ENCODE measurements at places on chromosomes 11 and 22. TPM values are rescaled to one million over a fixed set of nuclear protein-coding genes. Genes with fewer than 3 reads are reported as not detected.

Gene OSBP
- total RNA-seq = 19.1 TPM

Gene ADAMTS8
- 2.6 TPM for total RNA-seq

Gene FHIP1B
- 9.2 TPM for total RNA-seq

Gene PLEKHA7
- total RNA-seq = not detected

Gene PGA4
- total RNA-seq = not detected

DNA sequence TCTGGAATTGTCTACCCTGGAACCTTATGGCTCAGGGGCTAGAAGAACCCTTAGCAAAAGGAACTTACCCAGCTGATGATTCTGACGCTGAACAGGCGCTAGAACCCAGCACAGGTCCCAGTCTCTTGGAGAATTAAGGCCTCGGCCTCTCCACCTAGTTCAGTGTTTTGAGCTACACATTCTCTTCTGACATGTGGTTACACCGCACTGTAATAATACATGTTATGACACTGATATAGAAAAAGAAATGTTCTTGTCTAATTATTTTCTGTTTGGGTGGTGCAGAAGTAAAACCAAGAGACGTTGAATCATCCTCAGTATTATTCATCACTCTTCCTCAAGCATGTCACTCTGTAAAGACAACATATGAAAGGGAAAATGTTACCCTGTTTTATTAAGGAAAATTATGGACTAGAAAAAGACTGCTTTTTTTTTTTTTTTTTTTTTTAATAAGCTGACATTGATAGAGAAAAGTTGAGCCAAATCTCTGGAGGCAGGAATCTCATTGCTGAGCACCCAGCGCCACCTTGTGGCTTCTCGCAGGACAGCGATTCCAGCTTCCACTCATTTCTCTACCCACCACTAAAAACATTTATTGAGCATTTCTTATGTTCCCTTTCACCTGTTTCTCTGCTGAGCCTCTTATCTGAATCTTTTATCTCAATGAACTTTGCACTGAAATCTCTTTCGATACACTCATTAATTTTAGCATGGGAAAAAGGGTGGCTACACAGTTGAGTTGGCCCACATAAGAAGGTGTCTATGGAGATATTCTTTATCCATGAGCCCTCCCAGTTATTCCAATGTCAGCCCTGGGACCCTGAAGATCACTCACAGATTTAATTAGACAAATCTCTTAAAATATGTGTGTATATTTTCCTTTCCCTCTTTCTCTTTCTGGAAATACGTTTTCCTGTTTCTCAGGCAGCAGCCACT lies 12.6 kb upstream of the APLNR start:
- peak; percentile 28 for DNase-seq

GRCh38 chr11:100686476-100687053 lies 523 bp upstream of the ARHGAP42 start:
- no peak for DNase-seq

GRCh38 chr11:125356797-125357196 lies 139.3 kb downstream of the FEZ1 start:
- DNase-seq = no peak

DNA sequence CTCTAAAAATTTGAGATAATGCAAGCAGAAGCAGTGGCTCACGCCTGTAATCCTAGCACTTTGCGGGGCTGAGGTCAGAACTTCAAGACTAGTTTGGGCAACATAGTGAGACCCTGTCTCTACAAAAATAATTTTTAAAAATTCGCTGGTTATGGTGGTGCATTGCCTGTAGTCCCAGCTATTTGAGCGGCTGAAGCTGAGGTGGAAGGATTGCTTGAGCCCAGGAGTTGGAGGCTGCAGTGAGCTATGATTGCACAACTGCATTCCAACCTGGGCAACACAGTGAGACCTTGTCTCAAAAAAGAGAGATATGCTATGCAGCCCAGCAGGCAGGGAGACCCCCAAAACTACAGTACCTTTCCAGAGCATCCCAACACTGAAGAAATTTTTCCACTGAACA lies 2.3 kb downstream of the CTSC start:
- no peak for DNase-seq

- DNase-seq = no peak
These were observed 234.0 kb upstream of the ZC3H12C start for GRCh38 chr11:109859045-109859724.

GRCh38 chr22:19937616-19938473 lies 3.7 kb upstream of the COMT start:
- DNase-seq = no peak

DNA sequence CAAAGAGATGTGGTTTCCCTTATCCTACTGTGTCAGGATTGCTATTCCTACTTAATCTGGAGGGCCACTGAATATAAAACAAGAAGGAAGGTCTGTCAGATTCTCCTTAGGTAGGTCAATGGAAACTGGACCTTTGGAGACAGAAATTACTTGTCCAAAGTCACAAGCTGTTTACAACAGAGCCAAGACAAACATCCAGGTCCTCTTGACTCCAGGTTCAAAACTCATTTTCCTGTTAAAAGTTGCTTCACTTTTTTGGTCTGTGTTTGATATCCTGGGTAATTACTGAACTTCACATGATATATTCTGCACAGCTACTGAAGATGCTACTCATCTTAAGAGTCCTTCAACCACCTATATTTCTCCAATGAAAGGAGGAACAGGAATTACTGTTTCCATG lies 81.2 kb upstream of the ARHGAP32 start:
- DNase-seq = no peak

- DNase-seq = no peak
These were observed 281.2 kb downstream of the CADM1 start for GRCh38 chr11:115222863-115223530.

DNA sequence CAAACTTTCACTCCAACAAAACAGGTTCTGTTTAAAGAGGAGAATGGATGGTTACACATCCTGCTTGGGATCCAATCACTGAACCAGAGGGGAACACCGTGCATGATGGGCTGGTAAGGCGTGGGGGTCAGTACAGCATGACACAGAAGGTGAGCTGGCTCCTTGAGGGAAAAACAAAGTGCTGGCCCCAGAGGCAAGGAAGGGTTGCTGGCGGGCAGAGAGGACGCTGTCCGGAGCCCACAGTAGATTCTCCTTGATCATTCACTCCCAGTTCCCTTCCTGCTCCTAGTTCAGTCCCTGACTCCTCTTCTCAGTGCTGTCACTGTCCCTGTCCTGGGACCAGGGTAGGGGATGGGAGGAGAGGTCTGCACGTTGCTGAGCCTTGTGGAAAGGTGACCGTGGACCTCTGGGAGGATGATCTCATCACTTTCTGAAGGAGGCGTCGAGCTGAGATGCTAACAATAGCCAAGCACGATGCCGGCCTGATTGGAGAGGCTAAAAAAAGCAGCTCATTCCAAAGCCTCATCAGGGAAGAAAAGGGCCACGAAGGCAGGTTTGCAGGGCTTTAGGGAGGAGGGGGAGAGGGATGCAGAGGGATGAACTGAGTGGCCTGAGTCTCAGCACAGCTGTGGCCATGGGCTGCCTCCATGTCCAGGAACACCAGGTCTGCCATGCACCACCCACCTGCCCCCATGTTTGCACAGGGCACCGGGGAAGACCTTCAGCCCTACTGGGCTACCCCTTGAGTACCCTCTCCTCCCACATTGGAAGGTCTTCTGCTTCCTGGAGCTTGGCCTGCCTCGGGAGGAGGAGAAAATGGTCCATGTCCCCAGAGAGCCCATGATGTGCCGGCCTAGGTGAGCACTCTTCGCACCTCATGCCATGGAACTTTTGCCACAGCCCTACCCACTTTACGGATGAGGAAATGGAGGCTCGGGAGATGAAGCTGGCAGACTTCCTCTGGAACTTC lies 72.7 kb upstream of the RTL6 start:
- no peak for DNase-seq

- DNase-seq = peak; percentile 91
These were observed 62.6 kb upstream of the PHF21B start for GRCh38 chr22:45072322-45072903.

DNA sequence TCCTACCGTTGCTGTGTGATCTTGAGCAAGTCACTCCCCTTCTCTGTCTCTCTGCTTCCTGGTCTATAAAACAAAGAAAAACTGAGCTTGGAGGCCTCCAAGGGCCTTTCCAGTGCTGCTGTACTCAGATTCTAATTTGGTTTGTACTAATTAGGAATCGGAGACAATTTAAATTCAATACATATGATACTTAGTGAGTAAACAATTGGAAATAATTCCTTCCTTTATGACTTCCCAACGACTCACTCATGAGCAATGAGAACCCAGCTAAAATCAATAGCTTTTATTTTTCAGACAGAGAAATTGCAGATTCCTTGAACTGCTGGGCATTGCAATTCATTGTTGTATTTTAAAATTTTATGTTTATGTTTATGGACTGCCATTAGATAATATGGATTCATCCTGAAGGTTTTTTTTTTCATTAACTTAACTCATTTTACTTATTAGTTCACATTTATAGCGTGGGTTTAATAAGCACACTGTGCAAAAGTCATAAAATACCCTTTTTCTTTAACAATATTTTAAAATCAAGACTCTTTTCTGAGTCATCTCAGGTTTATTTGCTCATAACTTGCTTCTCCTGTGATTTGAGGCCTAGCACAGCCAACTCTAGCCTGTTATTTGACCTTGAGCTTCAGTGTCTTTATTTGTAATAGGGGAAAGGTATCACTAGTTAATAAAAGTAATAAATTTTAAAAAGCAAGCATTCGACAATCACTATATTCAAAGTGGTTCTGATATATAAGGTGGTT lies 95.8 kb downstream of the TP53I11 start:
- DNase-seq = no peak

- DNase-seq = no peak
These were observed 34.5 kb downstream of the WT1 start for GRCh38 chr11:32400670-32401369.
